ENCODE measurements at places on chromosomes 2 and 18.

DNA sequence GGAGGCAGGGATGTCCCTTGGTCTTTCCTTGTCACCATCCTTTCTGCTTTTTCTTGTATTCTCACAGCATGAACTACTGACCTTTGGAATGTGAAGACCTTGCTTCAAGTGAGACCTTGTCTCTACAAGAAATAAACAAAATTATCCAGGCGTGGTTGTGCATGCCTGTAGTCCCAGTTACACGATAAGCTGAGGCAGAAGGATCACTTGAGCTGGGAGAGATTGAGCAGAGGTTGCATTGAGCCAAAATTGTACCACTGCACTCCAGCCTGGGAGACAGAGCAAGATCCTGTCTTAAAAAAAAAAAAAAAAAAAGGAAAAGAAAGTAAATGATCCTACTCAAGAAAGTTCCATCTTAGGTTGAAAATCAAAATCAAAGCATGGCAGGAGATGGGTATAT lies 173.7 kb downstream of the IRS1 start:
- DNase-seq, result no peak

- DNase-seq, result no peak
Observed at GRCh38 chr2:165016772-165017411, 61.6 kb upstream of the SLC38A11 start.

- DNase-seq, result no peak
Observed at GRCh38 chr18:31250902-31251301, 67.1 kb upstream of the DSG1 start.

DNA sequence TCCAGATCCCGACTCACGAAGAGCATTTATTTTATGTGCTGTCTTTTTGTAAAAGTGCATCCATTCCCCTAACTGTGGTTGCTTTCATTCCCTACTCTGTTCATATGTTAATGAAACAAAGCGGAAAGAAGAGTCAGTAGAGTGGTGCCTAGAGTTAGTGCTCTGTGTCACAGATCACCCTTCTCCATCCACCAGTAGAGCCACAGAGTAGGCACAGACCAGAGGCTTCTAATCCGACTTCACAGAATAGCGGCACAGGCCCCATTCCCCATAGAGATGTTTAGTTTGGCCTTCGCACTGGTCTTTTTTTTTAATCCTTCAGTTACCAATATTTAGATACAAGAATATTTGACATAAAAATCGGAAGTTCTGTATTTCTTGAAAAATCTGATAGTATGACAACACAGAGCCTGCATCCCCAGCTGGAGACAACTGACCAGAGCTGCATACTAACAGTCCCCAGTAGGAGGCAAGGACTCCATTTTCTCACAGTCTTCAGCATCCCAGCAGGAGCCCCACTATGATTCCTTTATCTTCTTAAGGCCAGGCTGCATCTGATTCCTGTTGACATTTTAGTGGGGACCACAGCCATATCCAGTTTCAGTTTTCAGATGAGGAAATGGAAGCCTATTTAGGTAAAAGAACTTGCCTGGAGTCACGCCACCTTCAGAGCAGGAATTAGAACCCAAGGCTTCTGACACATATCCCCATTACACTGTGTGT lies 7.0 kb downstream of the G6PC2 start:
- DNase-seq, result no peak

DNA sequence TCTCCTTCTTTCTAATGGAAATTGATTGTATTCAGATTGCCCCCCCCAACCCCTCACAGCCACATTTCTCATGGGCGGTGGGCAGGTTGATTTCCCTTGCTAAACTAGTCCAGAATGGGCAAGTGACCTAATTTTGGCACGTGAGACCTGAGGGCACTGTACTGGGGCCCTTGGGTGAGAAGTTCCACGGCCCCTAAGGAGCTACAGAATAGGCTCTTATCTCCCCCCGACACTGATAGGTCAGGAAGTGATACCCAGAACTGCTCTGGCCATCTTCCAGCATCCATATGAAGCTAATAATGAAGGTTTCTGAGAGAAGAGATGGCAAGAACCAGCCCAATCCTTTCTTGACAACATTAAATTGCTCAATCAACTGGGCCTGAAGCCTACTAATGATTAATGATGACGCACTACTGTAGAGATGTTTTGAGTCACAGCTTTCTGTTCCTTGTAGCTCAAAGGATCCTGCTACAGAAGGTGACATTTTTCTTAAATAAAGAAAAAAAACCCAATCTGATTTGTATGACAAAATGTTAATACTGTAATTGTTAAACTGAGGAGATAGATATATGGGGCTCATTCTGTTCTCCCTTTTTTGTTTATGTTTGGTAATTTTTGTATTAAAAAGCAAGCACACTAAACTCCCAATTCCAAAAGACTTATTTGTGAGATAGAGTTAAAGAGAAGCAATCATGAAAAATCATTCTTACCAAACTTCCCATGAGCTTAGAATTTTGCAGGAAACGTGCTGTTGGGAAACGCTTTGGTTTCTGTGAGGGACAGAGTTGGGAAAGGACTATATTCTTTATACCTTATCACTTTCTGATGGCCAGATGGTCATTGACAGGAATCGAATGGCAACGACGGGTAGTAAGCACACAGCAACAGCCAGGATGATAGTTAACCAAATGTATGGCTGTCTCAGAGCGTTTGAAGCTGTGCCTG lies 28.2 kb upstream of the NARS1 start:
- no peak for DNase-seq

DNA sequence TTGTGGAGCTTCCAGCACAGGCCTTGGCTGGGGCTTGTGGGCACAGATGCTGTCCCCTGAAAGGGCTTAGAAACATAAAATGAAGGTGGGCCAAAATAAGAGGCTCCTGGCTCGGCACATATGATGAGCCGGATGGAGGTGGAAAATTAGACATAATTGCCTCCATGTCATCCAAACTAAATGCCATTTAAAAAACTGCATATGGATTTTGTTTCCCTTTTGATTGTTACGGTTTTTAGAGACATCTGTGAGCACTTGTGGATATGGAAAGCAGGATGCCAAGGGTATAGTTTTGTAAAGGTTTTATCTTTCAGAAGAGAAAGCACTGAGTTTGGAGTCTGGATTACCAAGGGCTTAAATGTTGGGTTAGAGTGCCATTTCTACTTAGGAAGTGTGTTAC lies 498.3 kb downstream of the RIT2 start:
- no peak for DNase-seq

GRCh38 chr18:48151421-48152065 lies 221.1 kb upstream of the SMAD2 start:
- no peak for DNase-seq

DNA sequence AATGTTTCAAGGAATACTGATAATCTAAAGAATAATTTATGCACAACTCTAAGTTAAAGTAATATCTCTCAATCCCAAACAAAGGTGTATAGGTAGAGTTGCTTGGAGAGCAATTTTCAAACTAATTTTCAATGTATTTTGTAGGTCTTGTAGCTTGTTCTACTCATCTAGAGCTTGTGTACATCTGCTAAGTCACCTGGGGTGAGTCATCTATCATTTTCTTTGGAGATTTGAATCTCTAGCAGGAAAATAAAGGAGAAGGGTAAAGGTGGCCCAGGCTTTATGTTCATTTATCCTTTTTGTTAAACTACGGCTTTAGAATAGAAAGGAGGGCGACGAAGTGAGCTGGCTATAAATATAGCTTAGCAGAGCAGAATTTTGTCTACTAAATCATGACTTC lies 76.8 kb upstream of the THUMPD2 start:
- no peak for DNase-seq

- no peak for DNase-seq
Observed at GRCh38 chr18:63477968-63478367, 1.2 kb downstream of the SERPINB5 start.

DNA sequence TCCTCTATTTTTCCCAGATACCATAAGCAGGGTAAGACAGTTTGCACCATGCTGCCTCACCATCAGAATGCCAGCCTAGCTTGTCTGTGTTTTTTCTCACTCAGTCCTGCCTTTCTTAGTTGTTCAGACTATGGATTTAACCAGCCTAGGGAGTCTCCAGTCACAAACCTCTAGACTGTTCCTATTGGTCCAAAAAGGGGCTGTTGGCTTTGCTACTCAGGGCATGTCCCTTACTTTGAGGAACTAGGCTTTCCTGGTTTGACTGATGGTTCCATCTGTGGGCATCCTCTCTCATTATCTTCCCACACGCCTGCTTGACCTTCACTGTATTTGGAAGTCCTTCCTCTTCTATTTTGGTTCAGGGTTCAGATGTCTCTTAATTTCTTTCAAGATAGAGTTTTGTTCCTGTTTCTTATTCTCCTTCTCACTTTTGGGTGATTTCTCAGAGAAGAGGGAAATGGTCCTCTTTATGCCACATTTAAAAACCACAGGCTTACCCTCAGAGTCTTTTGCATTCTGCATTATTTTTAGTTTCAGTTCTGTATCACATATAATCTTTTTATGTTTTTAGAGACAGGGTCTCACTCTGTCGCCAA lies 31.3 kb upstream of the TMEM131 start:
- DNase-seq, result no peak

DNA sequence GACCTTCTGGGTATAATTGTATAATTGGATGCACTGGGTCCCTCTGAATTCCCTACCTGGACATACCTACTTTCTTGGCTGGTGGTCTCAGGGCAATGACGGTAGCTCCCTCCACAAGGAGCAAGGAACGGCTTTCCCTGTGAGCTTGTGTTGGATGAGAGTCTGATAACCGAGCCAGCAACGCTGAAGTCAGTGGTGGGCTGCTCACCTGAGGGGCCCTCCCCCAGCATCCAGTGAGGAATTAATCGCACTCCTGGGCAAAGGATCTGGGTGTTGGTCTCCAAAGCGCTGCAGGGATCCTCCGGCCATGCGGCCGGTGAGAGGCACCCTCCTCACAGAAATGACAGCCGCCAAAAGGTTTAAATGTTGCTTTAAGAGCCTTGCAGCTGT lies 47.1 kb downstream of the LONRF2 start:
- no peak for DNase-seq

- peak; percentile 26 for DNase-seq
Observed at GRCh38 chr2:23711979-23712755, 214.8 kb downstream of the ATAD2B start.

DNA sequence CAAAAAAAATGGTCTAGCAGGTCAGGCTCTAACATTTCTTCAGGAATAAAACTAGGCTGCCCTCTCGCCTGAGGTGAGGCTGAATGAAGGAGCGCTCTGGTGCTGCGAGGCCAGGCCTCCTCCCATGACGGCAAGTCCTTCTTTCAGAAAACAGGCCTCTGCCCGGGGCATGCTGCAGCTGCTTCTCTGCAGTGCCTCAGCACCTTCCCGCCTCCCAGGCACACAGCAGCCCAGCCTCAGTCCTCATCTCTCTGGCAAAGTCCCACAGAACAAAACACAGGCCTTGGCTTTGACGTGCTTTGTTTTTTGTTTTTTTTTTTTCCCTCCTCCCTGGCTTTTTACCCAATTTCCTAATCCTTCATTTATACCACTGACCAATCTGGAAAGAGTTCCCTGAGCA lies 74.8 kb downstream of the BCL11A start:
- DNase-seq, result no peak

DNA sequence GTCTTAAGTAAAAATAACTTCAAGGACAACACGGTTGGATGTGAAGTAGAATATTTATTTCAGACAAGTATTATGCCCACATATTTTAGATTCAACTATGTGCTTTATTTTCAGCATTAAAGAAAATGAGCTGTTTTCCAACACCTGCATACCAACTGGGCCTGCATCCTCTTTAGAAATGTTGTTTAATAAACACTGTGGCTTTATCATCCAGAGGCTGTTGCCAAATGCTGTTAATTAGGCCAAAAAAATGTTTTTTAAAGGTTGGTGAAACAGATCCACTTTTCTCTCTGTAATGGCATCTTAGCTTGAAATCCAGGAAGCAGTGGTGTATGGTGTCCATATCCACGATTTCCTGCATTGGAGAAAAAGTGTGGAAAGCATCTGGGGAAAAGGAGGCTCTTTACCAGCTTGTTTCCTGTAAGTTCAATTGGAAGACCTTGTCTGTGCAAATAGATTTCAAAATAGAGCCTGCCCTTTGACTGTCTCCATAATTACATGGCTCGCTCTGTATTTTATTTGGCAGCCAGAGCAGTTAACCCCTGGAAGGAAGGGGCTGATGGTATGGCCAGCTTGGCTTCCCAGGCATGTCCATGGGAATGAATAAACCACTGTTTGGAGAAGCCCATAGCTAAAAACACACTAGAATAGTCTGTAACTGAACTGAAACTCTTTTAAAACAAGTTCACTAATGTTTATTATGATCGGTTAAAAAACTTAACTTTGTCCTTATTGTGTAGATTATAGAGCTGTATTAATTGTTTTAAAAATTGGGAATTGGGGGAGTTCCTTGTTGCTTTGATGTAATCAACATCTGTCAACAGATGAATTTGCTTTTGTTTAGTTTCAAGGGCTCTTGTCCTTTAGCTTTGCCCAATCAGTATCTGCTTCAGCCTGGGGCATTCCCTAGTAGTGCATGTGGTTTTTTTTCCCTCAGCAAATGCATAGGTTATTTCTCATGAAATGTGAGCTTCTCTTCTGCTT lies 33.0 kb upstream of the DLX1 start:
- no peak for DNase-seq

- no peak for DNase-seq
Observed at GRCh38 chr2:24492421-24493279, 1.6 kb downstream of the NCOA1 start.

DNA sequence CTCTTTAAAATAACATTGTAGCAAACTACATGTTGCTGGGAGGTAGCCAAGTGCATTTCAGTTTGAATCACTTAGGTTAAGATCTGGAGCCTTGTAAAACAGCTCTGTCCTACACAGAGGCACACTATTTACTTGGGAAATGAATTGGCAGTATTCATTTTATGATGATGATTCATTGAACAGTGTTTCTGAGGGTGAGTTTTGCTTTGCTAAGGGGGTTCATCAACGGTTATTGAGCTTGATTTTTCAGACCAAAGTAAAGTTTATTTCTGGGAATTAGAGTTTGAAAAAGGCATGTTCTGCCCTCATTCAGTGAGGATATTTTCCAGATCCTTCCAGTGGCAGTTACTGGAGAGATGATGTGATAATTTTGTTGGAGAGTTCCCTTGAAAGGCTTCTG lies 55.6 kb downstream of the CCDC85A start:
- DNase-seq, result no peak

- no peak for DNase-seq
Observed at GRCh38 chr2:66686755-66687154, 251.8 kb downstream of the MEIS1 start.

GRCh38 chr2:226643946-226644282 lies 155.7 kb downstream of the IRS1 start:
- DNase-seq, result no peak

DNA sequence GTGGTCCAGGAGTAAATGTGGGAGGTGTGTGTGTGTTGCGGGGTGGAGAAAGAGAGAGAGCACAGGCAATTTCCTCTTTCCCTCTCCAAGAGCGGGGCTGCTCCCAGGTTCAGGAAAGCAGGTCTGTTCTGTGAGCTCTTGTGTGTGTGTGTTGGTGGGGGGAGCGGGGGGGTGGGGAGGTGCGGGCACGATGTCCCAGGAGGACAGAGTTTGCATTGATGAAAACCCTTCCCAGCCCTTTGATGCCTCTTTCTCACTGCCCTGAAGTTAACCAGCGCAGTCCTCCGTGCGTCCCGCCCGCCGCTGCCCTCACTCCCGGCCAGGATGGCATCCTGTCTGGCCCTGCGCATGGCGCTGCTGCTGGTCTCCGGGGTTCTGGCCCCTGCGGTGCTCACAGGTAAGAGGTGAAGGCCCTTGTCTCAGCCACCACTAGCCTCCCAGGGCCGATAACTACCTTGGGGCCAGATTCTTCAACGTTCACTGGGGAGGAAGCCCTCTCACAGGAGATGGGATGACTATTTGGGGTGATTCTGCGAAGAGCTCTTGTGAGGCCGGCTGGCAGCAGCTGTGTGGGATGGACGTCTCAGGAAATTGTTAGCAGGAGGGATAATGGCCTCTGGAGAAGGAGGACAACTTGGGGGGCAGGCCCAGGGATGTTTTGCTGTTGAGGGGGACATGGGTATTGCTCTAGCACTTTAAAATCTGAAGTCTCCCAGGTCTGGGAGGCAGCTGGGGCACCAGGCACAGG lies at the start of gene SNORC:
Gene SNORC (plus strand): TSS at position 247 of the 748 bp plus-strand sequence. CDS start 78 bp downstream, at position 325.
- no peak for DNase-seq
